ENCODE measurements at places on chromosomes 5 and 9.

- DNase-seq: no peak
Measured at GRCh38 chr5:176469296-176469695, 21.1 kb downstream of the FAF2 start.

GRCh38 chr5:133322743-133323142, 270.9 kb downstream of the HSPA4 start:
- no peak for DNase-seq

- DNase-seq: no peak
Measured at GRCh38 chr5:174725261-174725990, 1.0 kb downstream of the MSX2 start.

DNA sequence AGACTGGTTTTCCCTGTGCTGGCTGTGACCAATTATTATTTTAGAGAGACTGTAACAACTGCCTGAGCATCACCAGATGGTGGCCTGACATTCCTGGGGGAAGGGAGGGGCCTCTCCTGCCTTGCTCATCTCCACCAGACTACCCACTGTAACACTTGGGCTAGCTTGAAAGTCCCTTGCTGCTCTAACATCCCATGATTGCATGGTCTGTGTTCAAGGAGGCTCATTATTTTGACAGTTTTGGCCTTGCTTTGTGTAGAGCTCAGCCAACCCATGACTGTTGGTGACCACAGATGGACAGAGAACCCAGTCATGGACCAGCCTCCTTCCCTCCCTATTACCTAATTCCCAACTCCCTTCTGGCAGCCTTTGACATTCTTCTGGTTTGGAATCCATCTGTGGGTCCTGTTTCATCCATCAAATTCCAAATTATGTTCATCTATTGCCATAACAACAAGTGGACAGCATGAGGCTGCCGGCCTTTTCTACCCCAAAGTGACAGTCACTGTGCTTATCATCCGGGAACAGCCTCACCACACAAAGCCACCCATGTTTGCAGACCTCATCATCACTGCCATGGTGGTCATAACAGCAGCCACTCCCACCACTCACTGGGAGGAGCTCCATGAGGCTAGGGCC, 49.0 kb upstream of the ICE1 start:
- DNase-seq: no peak

GRCh38 chr5:64814073-64814472, 45.3 kb downstream of the CWC27 start:
- peak; percentile 4 for DNase-seq

- DNase-seq: no peak
Measured at GRCh38 chr9:76353280-76353679, 40.9 kb downstream of the RFK start.

- DNase-seq: no peak
Measured at GRCh38 chr9:124782661-124783574, 6.0 kb downstream of the OLFML2A start.

- no peak for DNase-seq
Measured at GRCh38 chr5:126998895-126999570, 31.3 kb downstream of the MARCHF3 start.

DNA sequence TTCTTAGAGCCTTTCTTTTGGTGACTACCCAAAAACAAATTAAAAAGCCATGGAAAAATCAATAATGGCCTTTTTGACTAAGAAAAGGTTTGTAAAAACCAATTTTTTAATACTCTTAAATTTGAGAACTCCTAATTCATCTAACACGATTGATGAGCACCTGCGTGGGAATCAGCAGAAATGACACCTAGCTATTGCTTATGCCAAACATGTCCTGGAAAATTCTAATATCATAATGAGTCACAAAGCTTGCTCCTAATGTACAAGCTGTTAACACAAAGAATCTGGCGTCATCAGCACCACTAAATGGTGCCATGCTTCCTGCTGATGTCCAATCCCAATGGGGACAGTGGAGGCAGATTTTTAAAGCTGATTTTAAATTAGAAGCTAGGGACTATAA, 146.2 kb upstream of the LRRTM2 start:
- no peak for DNase-seq

GRCh38 chr5:321230-321725, at the start of gene AHRR:
Gene AHRR, plus strand, starts transcription at chr5:321714. Its CDS starts 22,189 bp downstream, at chr5:343903.
- peak; percentile 73 for DNase-seq

DNA sequence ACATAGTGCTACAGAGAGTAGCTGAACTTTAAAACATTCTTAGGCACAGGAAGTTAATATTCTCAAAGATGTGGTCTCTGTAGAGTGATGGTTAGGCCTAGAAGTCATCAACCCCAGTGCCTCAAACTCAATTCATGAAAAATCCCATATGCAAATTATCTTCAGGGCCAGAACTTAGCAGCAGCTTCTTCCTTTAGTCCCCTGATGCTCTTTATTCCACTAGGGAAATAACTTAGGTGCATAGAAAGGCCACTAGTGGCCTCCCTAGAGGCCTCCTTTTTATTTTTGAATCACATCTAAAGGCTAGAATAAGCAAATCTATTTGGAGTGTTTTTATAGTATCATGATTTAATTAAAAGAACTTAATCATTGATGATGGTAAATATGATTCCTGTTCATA, 88.3 kb downstream of the GIN1 start:
- no peak for DNase-seq

DNA sequence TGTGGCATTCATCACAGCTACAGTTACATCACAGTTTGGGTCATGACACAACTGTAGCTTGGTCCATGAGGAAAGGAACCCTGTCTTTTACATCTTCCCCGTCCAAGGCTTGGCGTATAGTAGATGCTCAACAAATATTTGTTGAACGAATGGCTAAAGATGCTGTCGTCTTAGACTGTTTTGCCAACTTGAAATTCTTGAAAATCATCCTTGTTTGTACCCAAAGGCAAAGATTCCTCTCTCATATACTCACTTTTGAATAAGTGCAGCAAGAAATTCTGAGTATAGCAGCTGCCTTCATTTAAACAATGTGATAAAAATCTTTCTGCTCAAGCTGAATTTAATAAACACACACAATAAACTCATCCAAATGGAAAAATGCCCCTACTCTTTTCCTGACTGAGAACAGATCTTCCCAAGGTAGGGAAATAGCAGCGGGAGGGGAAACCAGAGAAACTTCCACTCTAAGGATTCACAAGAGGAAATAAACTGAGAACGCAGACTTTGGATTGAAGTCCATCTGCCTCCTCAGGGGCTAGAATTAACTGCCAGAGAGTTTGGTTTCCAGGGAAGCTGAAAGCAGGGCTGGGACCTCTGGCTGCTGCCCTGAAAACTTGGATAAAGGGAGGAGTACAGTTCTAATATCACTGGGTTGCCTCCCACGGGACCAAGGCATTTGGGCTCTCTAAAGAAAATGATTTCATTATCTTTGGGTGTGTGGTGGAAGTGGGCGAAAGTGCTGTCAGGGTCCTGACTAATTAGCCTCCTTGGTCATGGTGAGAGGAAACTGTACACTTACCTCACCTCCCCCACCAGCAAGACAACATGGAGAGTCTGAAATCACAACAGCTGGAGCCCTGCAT, 99.1 kb downstream of the DPYSL3 start:
- DNase-seq: no peak

GRCh38 chr9:5838884-5839571, 6.1 kb upstream of the ERMP1 start:
- no peak for DNase-seq

- no peak for DNase-seq
Measured at GRCh38 chr9:13598738-13599137, 319.2 kb upstream of the MPDZ start.

DNA sequence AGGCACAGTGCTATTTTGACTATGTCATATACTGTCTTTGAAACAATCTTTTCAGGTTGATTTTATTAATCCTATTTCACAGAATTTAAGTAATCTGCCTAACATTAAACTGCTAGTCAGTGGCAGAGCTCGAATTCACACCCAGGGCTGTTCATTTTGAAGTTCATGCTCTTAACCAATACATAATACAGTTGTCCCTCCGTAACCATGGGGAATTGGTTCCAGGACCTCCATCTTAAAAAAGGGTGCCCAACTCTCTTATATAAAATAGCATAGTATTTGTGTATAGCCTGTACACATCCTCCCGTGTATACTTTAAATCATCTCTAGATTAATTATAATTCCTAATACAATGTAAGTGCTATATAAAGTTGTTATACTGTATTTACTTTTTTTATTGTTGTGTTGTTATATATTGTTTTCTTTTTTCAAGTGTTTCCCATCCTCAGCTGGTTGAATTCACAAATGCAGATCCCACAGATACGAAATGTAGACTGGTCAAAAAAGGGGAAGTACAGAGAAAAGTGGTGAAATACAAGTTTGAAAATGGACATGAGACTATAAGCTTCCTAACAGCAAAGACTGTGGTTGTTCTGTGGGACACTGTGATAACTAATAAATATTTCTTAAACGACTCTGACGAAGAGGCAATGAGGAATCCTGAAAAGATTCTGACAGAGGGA, 18.3 kb downstream of the RFX3 start:
- DNase-seq: no peak

DNA sequence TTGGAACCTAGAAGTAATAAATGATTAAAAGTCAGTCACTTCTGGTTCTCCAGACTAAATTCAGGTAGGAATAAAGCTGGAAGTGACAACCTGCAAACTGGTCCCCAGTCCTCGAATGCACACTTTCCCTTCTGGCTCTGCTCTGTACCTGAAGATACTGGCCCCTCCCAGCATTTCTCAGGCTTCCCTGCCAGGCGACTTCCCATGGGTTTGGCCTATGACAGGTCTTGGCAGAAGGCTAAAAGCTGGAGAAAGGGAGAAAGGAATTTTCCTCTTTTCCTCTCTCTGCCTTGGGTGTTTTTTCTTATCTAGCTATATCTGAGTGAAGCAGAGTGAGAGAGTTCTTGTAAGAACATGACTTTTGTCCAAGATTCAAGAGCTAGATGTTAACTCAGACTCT, 1005.7 kb downstream of the DTWD2 start:
- no peak for DNase-seq

DNA sequence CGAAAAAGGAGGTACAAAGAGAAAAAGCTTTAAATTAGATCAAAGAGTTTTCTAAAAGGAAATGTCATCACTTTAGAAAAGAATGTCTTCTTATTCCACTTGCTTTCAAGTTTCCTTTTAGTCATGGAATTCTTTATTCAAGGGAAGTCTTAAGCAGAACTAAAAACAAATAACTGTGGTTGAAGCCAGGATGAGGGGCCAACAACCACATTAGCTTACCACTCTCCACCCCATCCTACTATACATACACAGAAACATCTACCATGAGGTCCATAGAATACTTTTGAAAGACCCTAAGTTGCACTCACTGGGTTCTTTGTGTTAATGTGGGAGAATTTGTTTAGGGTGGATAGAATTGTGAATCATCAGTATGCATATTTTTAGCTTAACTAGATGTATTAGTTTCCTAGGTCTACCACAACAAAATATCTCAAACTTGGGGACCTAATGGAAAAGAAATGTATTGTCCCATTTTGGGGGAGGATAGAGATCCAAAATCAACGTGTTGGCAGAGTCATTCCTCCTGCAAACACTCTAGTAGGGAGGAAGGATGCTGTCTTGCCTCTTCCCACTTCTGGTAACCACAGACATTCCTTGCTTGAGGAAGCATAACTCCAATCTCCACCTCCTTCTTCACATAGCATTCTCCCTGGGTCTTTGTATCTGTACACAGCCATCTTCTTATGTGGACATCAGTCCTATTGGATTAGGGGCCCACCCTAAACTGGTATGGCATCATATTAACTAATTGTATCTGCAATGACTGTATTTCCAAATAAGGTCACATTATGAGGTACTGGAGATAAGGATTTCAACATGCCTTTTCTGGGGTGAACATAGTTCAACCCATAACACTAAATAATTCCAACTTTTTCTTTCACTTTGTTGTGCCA, 239.4 kb downstream of the LURAP1L start:
- DNase-seq: no peak

DNA sequence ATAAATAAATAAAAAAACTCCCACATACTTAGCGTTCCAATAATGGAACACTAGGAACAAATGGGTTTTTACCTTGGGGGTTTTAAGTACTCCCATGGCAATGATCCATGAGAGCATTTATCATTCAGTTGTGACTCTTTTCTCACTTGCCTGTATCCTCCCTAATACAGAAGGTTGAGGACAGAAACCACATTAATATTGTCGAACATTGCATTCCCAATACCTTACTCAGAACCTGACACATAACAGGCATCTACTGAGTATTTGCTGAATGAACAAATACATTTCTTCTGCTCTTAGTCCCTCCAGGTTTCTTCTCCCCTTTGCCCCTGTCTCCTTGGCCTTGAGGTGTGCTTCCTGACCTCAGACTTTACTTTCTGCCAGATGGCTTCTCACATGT, 175.9 kb downstream of the CEMIP2 start:
- no peak for DNase-seq

- no peak for DNase-seq
Measured at GRCh38 chr5:125197321-125197720, 450.9 kb upstream of the ZNF608 start.

- no peak for DNase-seq
Measured at GRCh38 chr5:33223563-33224284, 217.0 kb upstream of the TARS1 start.

DNA sequence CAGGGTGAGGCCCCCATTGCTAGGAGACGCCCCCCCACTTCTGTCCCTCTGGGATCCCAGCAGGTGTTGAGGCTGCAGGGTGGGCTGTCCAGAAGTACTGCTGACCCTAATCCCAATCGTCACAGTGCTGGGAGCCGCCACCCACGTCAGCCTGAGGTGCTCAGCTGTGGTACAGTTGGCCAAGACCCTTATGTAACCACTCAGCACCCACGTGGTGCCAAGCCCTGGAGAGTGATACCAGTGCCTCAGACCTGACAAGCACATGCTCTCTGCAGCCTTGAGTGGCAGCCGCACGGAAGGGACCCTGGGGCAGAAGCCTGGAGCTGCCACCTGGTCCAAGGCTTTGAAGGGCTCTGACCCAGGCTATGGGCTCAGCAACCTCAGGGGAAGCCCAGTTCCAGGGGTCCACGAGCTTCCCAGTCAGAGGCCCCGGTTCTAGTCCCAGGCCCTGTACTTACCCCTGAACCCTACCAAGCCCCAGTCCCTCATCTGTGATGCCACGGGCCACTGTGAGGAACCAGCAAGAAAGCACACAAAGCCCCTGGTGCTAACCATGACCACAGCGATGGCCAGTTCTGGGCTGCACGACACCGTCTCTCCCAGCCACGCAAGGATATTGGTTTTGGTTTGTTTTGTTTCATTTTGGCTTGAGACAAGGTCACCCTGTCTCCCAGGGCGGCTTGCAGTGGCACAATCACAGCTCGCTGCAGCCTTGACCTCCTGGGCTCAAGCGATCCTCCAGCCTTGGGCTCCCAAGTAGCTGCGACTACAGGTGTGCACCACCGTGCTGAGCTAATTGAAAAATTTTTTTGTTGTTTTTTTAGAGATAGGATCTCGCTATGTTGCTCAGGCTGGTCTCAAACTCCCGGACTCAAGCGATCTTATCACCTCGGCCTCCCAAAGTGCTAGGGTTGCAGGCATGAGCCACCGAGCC, 50.7 kb downstream of the DBH start:
- no peak for DNase-seq

- no peak for DNase-seq
Measured at GRCh38 chr9:76143834-76144233, 250.4 kb downstream of the RFK start.

GRCh38 chr9:75200892-75201470, 112.7 kb downstream of the OSTF1 start:
- no peak for DNase-seq
